ENCODE measurements at places on chromosomes 6 and 20.

DNA sequence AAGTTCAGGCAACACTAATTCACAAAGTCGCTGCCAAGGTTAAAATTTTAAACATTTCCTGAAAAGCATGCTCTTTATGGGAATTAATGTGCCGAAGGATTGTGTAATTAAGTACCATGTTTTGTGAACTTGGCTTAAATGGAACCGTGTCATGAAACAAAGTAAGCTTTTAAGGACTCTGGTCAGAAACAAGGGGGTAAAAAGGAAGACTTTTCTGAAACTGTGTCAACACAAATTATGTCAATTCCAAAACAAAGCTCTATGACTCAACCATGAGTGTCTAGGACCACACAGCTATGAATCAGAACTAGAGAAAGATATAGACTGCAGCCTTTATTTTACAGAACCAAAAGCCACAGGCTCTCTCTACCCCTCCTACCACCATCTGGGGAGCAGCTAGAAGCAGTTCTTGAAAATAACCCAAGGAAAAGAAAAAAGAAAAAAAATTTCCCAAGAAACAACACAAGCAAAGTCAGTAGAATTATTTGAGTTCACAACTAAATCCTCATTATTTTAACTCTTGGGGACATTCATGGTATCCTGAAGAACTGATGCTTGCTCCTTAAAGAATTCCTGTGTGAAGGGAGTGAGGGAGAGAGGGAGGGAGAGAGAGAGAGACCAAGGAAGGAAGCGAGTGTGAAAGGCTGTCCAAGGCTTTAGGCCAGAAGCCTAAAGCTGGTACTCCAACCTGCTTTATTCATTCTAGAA, 81.9 kb downstream of the ZMYND8 start:
- no peak for DNase-seq

DNA sequence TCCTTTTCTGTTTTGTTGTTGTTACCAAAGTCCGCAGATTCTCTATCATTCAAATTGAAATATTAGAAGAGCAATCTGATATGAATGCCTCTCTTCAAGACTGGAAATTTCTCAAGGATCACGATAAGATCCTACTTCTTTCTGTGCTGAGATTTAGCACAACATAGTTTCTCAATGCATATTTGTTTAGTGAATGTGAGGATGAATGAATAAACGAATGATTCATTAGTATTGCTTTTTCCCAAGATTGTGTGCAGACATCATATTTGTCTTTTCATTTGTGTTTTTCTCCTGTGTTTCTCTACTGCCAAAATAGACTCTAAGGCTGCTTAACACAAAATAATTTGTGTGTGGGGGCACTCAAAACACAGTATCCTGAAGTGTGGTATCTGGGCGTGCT, 862.7 kb upstream of the MAP3K7 start:
- no peak for DNase-seq

DNA sequence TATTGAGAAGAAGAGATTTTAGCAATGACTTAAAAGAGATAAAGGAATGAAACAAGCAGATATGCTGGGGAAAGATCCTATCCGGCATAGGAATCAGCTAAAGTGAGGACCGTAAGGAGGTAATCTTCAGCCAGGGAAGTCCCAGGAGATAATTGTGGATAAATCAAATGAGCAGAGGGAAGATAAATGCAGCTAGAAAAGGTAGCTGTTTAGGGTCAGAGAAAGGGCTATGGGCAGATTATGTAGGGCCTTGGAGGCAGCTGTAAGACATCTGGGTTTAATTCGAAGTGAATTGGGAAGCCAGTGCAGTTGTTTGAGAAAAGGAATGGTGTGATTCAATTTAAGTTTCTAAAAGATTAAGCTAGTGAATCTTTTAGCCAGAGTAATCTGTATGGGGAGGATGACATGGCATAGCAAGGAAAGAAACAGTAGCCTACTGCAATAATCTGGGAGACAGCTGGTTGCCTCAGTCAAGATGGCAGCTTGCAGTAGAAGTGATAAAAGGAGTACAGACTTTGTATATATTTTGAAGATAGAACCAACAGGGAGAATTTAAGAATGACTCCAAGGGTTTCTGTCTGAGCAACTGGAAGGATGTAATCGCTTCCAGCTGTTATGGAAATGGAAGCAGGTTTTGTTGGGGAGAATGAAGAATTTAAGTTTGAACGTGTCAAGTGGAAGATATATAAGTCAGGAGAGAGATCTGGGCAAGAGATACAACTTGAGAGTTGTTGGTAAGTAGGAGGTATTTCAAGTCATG, 552.3 kb upstream of the FLRT3 start:
- no peak for DNase-seq

DNA sequence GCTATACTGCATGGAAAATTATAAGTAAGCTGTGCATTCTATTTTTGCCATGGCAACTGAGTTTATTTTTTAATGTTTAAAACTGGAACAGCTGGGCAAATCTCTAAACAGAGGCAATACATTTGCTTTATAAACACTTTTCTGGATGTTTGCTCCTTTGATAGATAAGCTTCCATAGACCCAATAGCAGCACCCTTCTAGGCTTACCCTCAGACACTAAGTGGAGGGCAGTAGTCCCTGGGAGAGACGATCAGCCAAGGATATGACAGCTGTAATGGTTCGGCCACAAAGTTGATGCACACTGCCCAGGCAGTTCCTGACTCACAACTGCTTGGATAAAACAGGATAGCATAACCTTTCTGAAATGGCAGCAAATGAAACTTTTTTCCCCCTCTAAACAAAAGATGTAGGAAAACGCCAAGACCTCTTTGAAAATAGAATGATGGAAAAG, 8.5 kb upstream of the MRPS10 start:
- DNase-seq = no peak

DNA sequence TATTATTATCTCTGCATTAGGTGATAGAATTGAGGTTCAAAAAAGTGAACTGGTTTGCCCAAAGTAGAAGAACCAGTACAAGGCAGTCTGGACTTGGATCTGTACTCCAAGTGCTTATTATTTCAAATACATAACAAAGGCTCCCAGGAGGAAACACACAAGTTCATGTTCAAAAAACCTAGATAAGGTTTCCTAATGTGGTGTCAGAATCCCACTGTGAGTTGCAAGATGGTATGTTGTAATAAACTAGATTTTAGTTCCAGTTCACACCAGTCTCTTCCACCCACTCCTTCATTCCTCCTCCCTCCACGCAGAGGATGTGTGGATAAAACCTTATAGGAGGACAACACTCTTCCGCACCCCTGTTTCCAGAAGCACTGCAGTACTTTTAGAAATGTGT, 42.8 kb downstream of the KIAA0319 start:
- DNase-seq = no peak

- no peak for DNase-seq
Measured at GRCh38 chr6:22112461-22112860, 184.4 kb downstream of the PRL start.

- DNase-seq = no peak
Measured at GRCh38 chr6:36666826-36667591, 11.5 kb upstream of the CDKN1A start.

GRCh38 chr6:136160250-136160649, 89.9 kb downstream of the MTFR2 start:
- no peak for DNase-seq

- DNase-seq = no peak
Measured at GRCh38 chr6:148620579-148621298, 126.1 kb upstream of the UST start.

DNA sequence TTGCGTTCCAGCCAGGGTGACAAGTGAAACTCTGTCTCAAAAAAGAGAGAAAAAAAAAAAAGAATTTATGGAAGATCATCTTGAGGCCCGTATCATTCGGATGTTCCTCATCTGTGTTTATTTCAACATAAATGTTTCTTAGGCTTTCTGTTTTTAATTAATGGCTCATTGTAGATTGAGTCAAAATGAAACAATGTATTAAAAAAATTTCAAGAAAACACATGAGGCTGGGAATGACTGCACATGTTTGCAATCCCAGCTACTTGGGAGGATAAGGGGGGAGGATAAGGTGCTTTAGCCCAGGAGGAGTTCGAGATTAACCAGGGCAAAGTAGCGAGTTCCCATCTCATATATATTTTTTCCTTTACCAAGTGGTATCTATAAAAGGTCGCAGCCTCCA, 47.3 kb downstream of the ITCH start:
- no peak for DNase-seq

DNA sequence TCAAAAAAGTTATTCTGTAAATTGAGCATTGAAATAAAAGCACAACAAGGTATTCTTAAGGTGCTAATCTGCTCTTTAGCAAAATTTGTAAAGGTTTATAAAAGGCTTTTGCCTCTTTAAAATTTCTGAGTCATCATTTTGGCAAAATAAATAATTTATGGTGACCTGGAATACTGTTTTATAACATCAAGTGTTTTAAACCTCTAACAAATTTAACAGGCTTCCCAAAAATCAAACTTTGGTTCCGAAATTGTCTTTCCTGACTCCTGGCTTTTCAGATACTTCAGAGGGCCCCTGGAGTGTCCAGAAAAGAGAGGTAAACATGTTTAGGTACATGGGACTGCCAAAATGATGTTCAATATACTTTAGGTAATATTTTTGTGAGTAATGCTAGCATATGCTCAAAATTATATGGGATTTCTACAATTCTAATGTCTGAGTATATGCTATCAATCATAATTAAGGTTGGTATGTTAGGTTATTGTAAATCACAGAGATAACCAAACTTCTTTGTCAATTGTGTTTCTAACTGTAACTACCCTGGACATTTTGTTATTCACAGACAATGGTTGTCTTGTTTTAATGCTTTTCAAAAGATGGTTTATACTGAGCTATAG, 160.3 kb upstream of the OLIG3 start:
- DNase-seq = no peak

DNA sequence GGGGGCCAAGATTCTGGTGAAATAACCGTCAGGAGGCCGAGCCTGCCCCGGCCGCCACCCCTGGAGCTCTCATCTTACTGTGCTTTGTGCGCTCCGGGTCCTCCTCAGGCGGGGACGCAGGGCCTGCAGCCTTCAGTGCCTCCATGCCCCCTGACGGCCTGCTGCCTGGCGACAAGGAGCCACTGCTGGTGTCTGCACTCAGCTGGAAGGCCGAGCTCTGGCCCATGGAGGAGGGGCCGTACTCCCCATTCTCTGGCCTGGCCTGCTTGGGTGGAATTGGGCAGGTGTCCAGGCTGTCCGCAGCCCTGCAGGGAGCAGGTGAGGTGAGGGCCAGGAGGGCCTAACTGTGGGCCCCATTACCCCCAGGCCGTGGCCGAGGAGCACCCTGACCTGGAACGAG, 5.3 kb downstream of the ZNF512B start:
- DNase-seq = no peak

GRCh38 chr20:14295238-14295637, 42.2 kb downstream of the FLRT3 start:
- DNase-seq = no peak

- DNase-seq = no peak
Measured at GRCh38 chr6:129130106-129130505, 247.2 kb downstream of the LAMA2 start.

GRCh38 chr20:41085606-41086005, 51.7 kb upstream of the PLCG1 start:
- DNase-seq = no peak

GRCh38 chr6:13038315-13038714, 290.0 kb downstream of the TBC1D7 start:
- no peak for DNase-seq

DNA sequence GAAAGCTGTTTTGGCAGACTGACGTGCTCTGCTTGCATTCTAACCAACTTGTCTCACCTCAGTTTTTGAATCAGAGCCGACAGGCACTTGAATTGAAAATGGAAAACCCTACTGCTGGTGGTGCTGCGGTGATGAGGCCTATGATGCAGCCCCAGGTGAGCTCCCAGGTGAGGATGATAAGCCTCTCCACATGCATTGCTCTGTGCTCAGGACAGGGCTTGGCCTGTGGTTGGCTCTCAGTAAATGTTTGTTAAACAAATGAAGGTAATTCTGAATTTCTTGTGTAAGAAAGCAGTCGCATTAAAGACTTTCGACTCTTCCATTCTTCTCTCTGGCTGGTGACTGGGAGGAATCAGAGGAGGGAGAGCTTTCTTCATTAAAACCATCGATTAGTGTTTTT, 136.3 kb downstream of the SULF2 start:
- no peak for DNase-seq

- DNase-seq = no peak
Measured at GRCh38 chr6:84521511-84521910, 242.9 kb downstream of the TBX18 start.

GRCh38 chr20:18553746-18554145, 13.5 kb upstream of the SMIM26 start:
- no peak for DNase-seq

- DNase-seq = no peak
Measured at GRCh38 chr6:33289784-33290315, 449 bp downstream of the PFDN6 start.

- DNase-seq = no peak
Measured at GRCh38 chr20:9551808-9552550, 37.6 kb downstream of the LAMP5 start.

DNA sequence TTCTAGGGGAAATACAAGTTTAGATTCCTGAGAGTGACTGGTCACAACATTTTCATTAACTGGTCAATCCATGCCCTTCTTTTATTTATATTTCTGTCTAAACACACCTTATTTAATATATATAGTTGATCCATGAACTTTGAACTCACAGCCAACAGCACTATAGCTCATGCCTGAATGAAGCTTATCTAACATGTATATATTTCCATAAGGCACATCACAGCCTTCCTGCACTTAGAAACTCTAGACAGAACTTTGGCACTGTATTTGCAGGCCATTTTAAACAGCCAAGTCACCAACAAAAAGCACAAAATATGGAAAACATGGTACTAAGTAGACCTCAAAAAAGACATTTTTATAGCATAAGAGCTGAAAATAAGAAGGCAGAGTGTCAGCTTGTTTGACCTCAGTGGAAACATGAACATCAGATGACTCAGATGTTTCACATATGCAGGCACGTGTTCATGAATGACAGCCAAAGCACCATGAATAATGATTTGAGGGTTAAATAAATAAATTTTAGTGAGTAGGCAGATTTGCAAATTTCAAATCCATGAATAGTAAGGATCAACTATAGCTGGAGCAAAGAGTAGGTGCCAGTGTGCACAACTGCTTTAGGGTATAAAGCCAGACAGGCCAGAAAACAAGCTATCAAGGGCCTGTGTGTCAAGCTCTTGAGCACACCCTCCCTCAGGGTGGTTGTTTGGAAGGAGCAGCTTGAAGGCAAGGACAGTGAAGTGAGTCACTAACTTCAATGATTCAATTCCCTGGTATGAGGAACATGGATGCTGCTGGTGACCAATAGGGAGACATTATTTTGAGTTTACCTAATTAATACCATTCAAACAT, 88.9 kb upstream of the NT5E start:
- no peak for DNase-seq

DNA sequence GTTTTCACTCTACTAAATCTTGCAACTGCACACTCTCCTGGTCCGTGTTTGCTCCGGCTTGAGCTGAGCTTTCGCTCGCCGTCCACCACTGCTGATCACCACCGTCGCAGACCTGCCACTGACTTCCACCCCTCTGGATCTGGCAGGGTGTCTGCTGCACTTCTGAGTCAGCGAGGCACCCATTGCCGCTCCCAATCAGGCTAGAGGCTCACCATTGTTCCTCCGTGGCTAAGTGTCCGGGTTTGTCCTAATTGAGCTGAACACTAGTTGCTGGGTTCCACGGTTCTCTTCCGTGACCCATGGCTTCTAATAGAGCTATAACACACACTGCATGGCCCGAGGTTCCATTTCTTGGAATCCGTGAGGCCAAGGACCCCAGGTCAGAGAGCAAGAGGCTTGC, 98.6 kb upstream of the GPR6 start:
- no peak for DNase-seq
